ENCODE measurements at places on chromosomes 16 and 17. TPM values are rescaled to one million over a fixed set of nuclear protein-coding genes. Genes with fewer than 3 reads are reported as not detected.

PIMREG gene
- 2.5 TPM for total RNA-seq

ITGAX gene
- 0.08 TPM for total RNA-seq

CTRB2 gene
- total RNA-seq, result 0.07 TPM

RHBDL1 gene
- total RNA-seq, result 2.7 TPM

C17orf67 gene
- total RNA-seq, result 0.43 TPM

SLC6A4 gene
- total RNA-seq, result 0.14 TPM

RHBDF1 gene
- 13.0 TPM for total RNA-seq

DNAI2 gene
- total RNA-seq, result not detected

KRTAP4-1 gene
- total RNA-seq, result not detected

IGF2BP1 gene
- 36.7 TPM for total RNA-seq

ATP2C2 gene
- total RNA-seq, result 2.6 TPM

CACNG5 gene
- 0.97 TPM for total RNA-seq

ANKFN1 gene
- 19.2 TPM for total RNA-seq

CKLF gene
- total RNA-seq, result 48.8 TPM

KRT40 gene
- not detected for total RNA-seq

- peak; percentile 61 for ATAC-seq
Measured at GRCh38 chr16:66130296-66130905, 236.1 kb upstream of the CDH5 start.

DNA sequence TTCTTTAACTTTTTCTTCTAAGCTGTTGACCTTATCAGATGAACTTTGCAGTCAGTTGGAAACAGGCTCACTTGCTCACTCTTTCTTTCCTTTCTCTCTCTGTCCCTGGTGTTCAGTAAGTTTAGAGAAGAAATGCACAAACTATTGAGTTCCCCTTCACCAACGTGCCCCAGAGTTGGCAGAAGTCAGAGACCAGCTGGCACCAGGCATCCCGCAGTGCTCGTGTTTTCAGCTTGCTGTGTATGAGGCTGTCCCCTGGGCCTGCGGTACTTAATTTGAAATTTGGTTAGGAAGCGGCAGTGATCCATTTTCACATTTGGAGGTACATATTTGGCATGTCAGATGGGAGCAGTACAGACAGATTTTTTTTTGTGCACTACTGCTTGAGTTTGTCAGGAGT lies 258.6 kb downstream of the SNX29 start:
- ATAC-seq, result no peak

- ATAC-seq, result peak; percentile 40
Measured at GRCh38 chr17:43169561-43170139, 1.4 kb upstream of the NBR1 start.

DNA sequence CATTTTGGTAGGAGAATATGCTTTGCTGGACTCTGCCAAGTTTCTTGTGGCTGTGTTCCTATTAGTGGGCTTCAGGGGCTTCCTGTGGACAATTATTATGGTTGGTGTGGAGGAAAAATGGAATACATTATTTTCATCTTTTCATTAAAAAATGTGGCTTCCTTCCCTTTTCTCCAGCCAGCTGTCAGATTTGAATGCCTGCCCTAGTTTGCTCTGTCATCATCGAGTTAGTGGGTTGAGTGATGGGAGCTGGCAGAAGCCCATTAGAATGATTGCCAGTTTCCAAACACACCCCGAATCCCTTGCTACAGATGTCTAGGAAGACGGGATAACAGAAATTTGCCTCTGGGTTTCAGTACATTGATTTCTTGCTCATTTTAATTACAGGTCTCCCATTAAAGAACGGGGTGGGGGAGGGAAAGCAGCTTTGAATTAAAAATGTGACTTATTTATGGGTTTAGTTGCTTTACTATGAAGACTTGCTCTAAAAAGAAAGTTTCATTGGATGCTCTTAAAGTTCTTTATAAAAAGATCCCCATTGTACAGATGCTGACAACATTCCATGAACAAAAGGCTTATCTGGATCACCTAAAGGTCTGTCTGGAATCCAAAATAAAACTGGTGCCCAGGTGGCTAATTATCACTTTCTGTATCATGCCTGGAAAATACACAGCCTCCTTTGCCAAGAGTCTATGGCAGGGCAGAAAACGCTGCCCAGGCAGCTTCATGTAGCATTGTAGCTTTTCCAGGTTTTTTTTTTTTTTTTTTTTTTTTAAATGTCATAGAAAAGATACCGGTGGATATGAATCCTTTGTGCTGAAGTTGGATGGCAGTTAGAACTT lies 103.6 kb downstream of the PRKCA start:
- ATAC-seq, result peak; percentile 38

- ATAC-seq, result no peak
Measured at GRCh38 chr16:23691483-23692189, 12.9 kb downstream of the PLK1 start.

GRCh38 chr16:68737730-68738629 lies 888 bp downstream of the CDH1 start:
- ATAC-seq, result peak; percentile 11

DNA sequence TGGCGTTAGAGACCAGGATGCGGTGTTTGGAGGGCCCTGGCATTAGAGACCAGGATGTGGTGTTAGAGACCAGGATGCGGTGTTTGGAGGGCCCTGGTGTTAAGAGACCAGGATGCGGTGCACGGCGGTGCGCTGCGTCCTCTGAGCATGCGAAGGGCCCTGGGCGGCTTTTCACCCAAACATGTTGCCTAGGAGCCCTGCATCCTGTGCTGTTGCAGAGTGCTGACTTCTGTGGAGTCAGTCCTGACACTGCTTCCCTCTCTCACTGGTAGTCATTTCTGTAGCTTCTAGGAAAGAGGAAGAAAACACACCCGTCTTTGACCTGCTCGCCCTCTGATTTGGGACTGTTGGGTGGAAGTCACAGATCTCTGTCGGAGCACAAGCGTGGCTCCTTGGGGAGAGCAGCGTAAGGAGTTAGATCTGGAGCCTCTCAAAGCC lies 141.2 kb downstream of the LAT start:
- ATAC-seq, result no peak

DNA sequence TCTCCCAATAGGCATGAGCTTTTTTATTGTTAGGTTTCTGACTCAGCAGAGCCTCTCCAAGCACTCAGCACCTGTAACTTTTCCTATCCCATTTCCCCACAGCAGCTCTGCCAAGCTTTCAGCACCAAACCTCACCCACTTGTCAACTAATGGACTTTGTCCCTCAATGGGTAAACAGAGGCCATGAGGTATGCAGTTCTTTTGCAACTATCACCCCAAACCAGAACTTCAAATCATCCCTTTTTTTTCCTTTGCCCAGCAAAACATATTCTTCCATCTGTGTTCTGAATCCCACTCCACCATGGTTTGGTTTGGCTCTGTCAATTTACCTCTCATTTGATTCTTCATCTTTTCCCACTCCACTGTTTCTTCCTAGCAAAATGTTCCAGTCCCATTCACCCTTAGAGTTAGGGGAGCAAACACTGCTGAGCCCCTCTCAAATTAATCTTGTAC lies 58.1 kb downstream of the TOX3 start:
- ATAC-seq, result no peak

- no peak for ATAC-seq
Measured at GRCh38 chr17:49976163-49976827, 7.3 kb downstream of the DLX4 start.

DNA sequence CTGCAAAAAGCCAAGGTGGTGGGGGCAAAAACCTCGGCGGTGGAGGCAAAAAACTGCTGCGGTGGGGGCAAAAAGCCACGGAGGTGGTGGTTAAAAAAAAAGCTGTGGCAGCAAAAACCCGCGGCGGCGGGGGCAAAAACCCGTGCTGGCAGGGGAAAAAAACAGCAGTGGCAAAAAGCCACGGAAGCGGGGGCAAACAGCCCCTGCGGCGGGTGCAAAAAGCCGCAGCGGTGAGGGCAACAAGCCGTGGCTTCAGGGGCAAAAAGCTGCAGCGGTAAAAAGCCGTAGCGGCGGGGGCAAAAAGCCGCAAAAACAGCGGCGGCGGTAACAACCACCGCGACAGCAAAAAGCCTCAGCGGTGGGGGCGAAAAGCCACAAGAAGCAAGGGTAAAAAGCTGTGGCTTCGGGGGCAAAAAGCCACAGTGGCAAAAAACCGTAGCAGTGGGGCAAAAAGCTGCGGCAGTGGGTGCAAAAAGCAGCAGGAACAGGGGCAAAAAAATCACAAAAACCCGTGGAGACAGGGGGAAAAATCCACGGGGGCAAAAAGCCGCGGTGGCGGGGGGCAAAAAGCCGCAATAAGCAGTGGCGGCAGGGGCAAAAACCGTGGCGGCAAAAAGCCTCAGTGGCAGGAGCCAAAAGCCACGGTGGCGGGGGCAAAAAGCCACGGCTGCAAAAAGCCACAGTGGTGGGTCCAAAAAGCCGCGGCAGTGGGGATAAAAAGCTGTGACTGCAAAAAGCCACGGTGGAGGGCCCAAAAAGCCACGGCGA lies 193.7 kb downstream of the SHCBP1 start:
- ATAC-seq, result no peak

- ATAC-seq, result no peak
Measured at GRCh38 chr17:82157046-82158035, 55.3 kb downstream of the CCDC57 start.

DNA sequence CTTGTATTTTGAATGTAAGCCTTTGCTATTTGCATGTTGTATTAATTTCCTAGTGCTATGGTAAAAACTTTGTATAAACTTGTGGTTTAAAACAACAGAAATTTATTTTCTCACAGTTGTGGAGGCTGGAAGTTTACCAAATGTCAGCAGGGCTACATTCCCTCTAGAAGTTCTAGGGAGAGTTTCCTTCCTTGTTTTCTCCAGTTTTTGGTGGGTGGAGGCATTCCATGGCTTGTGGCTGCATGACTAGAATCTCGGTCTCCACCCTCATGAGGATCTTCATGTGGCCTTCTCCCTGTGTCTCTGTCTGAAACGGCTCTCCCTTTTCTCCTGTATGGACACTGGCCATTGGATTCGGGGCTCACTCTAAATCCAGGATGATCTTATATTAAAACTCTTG lies 482.2 kb upstream of the GOT2 start:
- no peak for ATAC-seq

- ATAC-seq, result no peak
Measured at GRCh38 chr16:10681310-10682308, 13.1 kb downstream of the TEKT5 start.

DNA sequence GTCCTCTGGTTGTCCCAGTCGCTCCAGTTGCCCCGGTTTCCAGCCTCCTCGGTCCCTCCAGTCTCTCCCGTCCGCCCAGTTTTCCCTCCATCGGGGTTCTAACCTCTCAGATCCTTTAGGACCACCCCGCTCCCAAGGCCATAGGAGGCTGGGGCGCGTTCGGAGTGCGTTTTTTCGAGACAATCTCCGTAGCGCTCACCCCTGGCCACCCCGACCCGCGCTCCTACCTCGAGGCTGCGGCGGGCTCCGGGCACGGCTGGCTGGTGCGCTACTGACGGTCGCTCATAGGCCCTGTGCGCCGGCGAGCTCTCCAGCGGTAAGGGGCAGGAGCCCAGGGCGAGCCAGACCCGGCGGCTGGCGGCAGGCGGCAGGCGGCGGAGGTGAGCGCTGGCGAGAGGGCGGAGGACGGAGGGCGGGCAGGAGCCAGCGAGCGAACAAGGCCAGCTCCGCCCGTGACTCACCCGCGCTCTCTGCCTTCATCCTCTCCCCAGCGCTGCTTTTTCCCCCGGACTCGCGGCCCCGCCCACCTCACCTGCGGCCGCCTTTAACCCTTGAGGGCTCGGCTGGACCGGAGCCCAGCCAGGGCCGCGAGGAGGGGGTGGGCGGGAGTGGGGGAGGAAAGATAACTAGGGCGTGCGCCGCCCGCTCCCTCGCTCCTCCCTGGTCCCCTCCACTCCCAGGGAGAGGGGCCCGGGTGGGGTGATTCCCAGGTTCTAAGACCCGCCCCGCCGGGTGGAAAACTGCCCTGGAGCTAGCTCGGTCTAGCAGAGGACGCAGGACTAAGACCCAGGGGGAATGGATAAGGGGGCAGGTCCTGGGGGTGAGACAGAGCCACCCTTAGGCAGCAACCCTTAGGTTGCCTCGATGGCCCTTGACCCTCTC lies at the start of gene SP6:
SP6 (minus strand) TSS at position 472 of the 882 bp plus-strand sequence. CDS start 2,734 bp downstream, outside the sequence.
- ATAC-seq, result peak; percentile 94

GRCh38 chr16:71319999-71320398 lies 30.8 kb upstream of the CMTR2 start:
- ATAC-seq, result no peak

GRCh38 chr17:29574732-29575510 lies 6.4 kb downstream of the TP53I13 start:
- ATAC-seq, result no peak

- ATAC-seq, result no peak
Measured at GRCh38 chr17:19791918-19792550, 43.9 kb upstream of the ALDH3A1 start.

- ATAC-seq, result no peak
Measured at GRCh38 chr16:11672206-11673090, 4.2 kb downstream of the SNN start.

GRCh38 chr16:48244863-48245195 lies 729 bp downstream of the LONP2 start:
- no peak for ATAC-seq

DNA sequence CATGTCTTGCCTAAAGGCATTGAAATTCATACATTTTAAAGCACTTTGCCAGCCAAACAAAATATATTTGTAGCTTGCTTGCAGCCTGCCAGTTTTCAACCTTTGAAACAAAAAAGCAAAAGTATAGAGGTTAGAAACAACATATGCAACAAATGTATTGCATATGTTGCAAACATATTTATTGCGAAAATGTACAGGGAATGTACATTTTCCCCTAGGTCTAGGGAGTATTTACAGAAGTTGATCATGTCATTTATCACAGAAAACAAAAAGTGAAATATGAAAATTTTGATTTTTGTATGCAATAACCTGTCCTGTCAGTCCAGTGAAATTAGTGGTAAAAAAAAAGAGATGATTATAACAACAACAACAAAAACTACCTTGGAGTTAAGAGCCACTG lies 171.5 kb downstream of the SPECC1 start:
- no peak for ATAC-seq

GRCh38 chr17:27879987-27880608 lies 13.1 kb downstream of the LYRM9 start:
- ATAC-seq, result peak; percentile 100

- ATAC-seq, result no peak
Measured at GRCh38 chr17:15263680-15264079, 1.4 kb downstream of the PMP22 start.

DNA sequence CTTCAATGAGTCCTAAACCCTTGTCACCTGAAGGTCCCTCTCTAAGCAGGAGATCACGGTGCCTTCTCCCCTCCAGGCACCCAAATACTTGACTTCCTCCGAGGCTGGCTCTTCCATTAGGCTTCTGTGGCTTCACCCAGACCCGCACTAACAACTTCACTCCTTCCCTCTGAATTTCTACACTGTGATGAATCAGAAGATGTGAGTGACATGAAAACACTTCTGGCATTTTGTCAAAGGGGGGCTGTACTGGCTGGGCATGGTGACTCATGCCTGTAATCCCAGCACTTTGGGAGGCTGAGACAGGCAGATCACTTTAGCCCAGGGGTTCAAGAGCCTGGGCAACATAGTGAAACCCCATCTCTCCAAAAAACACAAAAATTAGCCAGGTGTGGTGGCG lies 72.6 kb upstream of the CNEP1R1 start:
- ATAC-seq, result no peak

- no peak for ATAC-seq
Measured at GRCh38 chr16:86216591-86216990, 293.7 kb upstream of the FOXF1 start.
